Cerebellum (tissue), 4 donors: ENCODE measurements at places on chromosomes 3 and 15.

- no peak for DNase-seq
Measured at GRCh38 chr15:31314380-31314779, 12.3 kb upstream of the KLF13 start.

DNA sequence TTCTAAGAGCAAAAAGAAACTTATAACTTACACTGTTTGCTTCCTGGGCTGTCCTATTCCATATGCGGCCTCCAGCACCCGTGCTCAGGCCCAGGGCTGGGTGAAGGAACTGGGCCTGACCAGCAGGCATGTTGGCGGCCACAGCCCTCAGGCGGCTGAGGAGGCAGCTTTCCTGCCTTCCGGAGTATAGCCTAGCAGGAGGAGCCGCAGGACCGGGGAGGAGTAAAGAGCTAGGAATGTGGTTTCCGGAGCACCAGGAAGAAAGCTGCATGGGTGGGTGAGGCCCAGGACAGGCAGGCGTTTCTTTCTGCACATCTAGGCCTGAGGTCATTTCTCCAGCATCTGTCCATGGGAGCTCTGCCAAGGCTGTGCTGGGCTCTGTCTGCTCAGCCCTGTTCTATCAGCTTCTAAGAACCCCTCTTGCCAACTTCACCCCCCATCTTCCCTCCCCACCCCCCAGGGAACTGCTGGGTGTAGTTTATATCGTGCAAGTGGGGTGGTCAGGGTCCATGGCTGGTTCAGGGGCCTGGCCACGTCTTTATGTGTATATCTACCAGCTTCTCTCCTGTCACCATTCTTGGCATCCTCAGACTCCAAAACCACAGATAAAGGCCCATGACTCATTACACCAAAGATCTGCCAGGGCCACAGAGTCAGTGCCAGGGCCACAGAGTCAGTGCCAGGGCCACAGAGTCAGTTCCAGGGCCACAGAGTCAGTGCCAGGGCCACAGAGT is 7.8 kb upstream of the KIF7 start:
- no peak for DNase-seq

GRCh38 chr3:89635137-89635536 is 527.7 kb downstream of the EPHA3 start:
- DNase-seq: no peak

- DNase-seq: no peak
Measured at GRCh38 chr3:58989163-58989562, 60.7 kb downstream of the CFAP20DC start.

DNA sequence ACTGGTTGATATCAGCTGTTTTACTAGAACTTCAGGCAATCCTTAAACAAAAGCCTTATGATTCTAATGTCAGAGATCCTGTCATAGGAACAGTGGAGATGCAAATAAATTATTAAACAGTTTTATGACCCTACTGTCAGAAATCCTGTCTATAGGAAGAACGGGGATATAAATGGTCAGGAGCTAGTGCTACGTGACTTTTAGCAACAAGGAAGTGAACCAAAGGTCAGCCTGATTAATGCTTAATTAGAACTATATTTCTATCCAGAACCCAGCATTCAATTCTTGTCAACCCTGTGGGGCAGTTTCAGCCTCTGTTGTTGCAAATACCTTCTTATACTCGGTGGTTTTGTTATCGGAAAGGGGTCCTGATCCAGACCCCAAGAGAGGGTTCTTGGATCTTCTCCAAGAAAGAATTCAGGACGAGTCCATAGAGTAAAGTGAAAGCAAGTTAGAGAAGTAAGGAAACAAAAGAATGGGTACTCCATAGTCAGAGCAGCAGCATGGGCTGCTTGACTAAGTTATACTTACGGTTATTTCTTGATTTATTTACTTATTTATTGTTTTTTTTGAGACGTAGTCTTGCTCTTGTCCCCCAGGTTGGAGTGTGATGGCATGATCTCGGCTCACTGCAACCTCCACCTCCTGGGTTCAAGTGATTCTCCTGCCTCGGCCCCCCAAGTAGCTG is 59.9 kb upstream of the RNU6-1 start:
- DNase-seq: no peak

- peak; percentile 41 for DNase-seq
Measured at GRCh38 chr3:172153335-172153861, 114.0 kb downstream of the FNDC3B start.

DNA sequence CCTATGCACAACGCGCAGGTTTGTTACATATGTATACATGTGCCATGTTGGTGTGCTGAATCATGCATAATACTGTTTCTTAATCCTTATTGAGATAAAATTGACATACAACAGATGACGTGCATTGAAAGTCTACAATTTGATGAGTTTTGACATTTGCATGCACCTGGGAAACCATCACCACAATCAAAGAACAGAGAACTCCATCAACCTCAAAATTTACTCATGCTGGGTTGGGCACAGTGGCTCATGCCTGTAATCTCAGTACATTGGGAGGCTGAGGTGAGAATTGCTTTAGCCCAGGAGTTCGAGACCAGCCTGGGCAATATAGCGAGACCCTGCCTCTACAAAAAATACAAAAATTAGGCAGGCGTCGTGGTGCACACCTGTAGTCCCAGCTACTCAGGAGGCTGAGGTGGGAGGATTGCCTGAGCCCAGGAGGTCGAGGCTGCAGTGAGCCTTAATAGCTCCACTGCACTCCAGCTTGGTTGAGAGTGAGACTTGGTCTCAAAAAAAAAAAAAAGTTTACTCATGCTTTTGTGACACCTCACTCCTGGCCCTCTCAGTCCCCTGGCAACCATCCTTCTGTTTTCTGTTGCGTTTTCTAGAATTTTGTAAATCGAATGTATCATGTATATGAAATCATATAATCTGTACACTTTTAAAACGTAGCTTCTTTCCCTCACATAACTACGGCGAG is 56.6 kb downstream of the BHLHE40 start:
- no peak for DNase-seq

- DNase-seq: no peak
Measured at GRCh38 chr3:111434941-111435622, 106.9 kb upstream of the CD96 start.

- DNase-seq: peak; percentile 88
Measured at GRCh38 chr3:49165771-49166751, at the start of gene CCDC71. TSS of gene CCDC71 (minus strand) at chr3:49166331. CDS start at chr3:49164208, 2,123 bp downstream.

DNA sequence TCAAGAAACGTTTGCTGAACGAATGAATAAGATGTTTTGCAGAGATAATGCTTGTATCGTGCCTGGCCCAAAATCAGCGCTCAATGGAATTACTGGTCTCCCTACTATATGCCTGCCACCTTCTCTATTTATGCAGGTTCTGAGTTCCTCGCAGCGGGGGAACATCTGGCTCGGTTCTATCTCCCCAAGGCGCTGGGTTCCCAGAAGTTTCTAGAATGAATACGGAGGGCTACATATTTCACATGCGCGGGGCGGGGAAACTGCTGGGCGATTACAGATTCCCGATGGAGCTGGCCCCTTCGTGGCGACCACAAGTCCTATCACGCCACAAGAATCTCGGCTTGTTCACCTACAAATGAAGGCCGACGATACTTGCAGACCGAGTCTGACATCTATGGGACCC is 411 bp upstream of the EIF2B5 start:
- DNase-seq: no peak

DNA sequence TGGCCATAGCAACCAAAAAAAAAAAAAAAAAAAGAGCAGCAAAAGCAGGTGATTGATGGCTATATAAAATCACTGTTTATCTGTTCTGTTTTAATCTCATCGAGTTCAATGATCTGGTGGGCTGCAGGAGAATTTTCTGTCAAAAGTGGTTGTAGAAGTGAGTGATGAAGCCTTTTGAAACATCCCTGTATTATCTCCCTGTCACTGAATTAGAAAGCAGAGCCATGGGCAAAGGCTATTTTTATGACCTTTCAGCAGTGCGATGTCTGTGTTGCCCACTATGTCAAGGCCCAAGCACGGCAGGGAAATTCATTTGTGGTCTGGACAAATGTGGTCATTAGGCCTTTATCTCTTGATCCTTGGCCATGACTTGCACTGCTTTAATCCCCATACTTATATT is 59.9 kb downstream of the OTOL1 start:
- DNase-seq: no peak

DNA sequence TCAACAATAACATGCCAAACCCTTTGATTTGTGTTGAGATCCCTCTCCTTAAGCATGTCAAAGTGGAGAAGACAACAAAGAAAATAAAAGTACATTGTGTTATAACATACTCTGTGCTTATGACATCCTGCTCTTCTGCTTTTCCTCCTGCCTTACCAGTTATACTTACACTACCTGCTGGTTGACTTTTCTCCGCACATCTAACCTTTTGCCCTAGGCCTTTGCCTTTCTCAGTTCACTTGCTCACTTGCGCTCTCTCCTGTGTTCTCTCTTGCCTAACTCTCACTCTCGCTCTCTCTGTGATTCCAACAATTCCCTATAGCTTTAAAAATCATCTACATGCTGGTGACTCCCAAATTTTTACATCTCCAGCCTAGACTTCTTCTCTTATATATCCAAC is 5.7 kb downstream of the DNAH12 start:
- DNase-seq: no peak

DNA sequence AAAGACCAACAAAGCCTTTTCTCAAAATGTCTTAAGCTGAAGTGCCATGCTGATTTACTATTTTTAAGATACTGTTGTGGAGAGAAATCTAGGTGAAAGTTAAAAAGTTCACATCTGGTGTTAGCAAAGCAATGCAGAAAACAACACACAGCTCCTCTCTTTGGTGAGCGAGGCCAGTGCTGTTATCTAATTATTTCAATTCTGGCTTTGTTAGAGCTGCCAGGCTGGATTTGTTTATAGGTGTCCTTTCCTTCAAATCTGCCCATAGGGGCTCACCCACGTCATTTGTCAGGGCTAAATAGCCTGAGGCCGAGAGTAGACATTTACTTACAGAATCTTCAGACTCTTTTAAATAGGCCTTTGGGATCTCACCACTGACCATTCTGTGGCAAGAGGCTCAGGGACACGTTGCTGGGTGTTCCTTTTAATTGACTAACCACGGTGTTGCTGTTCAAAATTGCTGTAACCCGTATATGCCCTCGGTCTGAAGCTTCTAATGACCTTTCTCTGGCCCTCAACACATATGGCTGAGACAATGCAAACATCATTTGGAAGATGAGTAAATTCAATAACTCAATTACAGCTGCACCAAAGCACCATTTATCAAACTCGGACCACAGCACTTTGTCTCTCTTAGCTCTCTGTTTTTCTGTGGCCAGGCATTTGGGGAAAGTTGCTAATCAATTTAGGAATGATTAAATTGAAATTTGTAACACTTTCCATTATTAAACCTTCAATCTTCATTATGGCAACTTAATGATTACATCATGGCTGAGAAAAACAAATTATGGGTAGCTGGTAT is 152.6 kb downstream of the PDZRN3 start:
- no peak for DNase-seq

- no peak for DNase-seq
Measured at GRCh38 chr15:68326711-68327354, 49.3 kb downstream of the FEM1B start.

DNA sequence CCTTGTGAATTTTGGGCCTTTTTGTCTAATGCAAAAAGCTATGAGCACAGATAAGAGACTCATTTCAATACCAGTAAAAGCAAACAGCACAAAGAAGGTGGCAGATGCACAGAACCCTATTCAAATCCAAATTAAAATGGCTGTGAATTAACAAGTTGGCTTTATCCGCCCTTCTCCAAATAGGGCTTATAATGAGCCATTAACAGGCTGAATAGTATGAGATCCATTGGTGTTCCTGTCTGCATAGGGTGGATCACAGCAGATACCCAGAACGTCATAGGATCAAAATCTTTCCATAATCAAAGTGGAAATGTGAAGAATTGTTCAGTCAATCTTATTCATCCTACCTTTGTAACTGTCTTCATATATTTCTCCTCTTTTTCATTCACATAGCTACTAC is 282.4 kb upstream of the UMPS start:
- no peak for DNase-seq

DNA sequence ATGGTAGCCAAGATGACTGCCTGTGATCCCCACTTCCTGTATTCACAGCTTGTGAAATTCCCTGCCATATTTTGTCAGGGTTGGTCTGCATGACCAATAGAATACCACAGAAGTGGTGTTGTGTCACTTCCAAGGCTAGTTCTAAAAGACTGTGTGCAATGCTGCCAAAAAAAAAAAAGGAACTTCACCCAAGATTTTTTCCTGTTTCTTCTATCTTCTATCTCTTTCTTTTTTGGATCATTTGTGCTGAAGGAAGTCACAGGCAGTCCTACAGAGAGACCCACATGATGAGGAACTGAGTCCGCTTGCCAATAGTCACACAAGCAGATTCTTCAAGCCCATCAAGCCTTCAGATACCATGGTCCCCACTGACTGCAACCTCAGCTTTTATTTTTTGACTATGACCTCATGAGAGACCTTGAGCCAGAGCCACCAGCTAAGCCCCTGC is 18.1 kb upstream of the RAF1 start:
- DNase-seq: no peak

GRCh38 chr15:77455696-77456321 is 35.1 kb downstream of the HMG20A start:
- no peak for DNase-seq

DNA sequence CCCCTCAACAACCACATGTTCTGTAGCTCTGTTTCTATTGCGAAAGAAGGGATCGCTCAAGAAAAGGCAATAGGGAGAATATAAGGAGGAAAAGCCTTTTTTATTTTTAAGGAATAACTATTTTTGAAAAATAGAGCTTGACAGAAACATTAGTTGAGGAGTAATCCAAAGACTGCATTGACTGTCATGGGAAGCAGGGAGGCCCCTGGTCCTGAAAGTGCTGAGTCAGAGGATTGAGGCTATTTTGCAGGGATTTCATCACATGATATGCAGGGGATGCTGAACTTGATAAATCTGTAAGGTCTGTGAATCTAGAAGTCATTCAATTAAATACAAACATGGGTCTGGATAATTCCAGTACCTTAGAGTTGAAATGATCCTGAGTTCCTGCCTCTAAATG is 92.0 kb downstream of the MTHFS start:
- DNase-seq: no peak

- DNase-seq: no peak
Measured at GRCh38 chr3:8298021-8298954, 203.3 kb upstream of the LMCD1 start.

- peak; percentile 15 for DNase-seq
Measured at GRCh38 chr3:72446218-72447058, 401.8 kb downstream of the SHQ1 start.

- DNase-seq: peak; percentile 74
Measured at GRCh38 chr3:129119365-129120100, 2.1 kb downstream of the RAB43 start.

- no peak for DNase-seq
Measured at GRCh38 chr3:72405943-72406566, 442.2 kb downstream of the SHQ1 start.

DNA sequence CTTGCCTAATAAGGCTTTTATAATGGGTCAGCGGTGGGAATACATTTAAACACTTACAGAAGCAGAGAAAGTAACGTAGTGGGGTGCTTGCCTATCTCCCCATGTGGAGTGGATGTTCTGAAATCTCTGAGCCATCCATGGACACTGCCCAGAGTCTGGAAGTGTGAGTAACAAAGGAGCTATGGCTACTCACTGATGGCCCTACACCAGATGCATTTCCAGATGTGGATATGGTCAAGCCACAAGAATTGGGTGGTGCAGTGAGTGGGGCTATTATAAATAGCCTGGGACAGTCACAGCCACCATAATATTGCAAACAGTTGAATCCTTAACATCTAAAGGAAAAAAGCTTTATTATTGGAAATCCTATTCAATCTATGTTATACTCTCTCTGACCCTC is 96.6 kb downstream of the CGNL1 start:
- no peak for DNase-seq
